HTR-8/SVneo (cell line): ENCODE measurements at places on chromosomes 16 and 17.

GRCh38 chr16:1160773-1161348, 8.0 kb downstream of the CACNA1H start:
- no peak for DNase-seq

DNA sequence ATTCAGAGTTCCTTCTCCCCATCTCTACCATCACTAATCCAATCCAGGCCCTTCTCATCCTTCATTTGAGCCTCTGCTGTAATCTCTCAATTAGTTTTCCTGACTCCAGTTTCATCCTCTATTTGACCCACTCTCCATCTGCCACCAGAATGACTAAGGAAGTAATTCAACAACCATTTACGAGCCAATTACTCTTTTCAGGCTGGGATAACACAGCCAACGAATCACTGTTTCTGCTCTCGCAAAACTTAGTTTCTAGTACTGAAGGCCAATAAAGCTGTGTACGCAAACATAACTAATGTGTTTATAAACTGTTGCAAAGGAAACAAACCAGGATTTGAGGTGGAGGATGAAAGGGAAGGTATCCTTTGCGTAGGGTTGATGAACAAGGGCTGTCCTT, 53.7 kb downstream of the MAP2K6 start:
- DNase-seq: no peak

- no peak for DNase-seq
Observed at GRCh38 chr17:67959510-67959909, 36.8 kb downstream of the C17orf58 start.

DNA sequence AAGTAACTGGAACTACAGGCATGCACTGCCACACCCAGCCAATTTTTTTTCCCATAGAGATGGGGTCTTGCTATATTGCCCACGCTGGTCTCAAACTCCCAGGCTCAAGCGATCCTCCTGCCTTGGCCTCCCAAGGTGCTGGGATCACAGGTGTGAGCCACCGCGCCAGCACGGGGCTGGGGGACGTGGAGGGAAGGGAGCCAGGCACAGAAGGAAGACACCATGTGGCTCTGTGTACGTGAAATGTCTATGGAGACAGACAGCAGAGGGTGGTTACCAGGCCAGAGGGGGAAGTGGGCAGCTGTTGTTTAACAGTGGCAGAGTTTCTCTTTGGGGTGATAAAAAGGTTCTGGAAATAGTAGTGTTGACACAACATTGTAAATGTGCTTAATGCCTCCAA, 4.6 kb upstream of the PIEZO1 start:
- no peak for DNase-seq

- no peak for DNase-seq
Observed at GRCh38 chr16:16867973-16868372, 489.0 kb downstream of the NPIPA7 start.

- DNase-seq: no peak
Observed at GRCh38 chr17:80942423-80943345, 49.0 kb upstream of the CHMP6 start.

DNA sequence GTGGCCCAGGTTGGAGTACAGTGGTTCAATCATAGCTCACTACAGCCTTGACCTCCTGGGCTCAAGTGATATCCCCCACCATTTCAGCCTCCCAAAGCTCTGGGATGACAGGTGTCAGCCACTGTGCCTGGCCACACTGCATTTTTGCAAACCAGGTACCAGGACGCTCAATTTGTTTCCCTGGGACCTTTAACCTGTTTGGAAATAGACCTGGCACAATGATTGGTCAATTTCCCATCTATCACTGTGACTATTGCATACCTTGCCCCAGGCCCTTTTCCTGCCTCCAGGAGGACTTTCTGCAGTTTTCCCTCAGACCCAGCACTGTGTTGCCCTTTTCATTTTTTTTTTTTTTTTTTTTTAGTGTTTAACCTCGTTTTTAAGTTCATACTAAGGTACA, 11.1 kb upstream of the FUS start:
- no peak for DNase-seq

GRCh38 chr17:76500747-76501017, 541 bp downstream of the RHBDF2 start:
- DNase-seq: no peak

DNA sequence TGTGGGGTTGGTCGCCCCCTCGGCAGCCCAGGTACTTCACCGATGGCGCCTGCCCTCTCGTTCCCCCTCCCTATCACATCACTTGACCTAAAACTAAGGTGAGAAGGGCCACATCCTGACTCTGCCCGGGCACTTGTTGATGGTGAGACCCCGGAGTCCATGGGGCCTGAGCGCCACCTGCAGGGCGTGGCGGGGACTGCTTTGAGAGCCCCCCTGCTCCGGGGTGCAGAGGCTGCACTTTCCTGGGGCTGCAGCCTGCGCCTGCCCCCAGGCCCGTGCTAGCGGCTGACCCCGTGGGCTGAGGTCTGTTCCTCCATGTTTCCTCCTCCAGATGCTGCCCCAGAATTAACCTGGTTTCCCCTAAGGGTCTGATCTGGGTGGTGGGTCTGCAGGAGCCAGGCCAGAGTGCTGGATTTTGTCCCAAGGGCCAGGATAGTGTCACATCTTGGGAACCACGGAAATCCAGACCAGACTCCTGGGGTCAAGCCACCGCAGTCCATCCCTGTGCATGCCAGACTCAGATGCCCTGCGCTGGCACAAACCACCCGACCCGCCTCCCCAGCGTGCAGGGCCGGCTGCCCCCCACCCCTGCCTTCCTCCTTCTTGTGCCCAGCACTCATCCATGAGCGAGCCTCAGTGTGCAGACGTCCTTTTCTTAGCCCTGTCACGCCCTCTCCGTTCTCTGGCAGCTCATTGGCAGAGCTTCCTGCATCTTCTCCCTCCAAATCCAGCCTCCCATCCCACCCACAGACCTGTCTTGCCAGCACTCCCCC, 2.7 kb downstream of the NDUFAF8 start:
- peak; percentile 67 for DNase-seq

DNA sequence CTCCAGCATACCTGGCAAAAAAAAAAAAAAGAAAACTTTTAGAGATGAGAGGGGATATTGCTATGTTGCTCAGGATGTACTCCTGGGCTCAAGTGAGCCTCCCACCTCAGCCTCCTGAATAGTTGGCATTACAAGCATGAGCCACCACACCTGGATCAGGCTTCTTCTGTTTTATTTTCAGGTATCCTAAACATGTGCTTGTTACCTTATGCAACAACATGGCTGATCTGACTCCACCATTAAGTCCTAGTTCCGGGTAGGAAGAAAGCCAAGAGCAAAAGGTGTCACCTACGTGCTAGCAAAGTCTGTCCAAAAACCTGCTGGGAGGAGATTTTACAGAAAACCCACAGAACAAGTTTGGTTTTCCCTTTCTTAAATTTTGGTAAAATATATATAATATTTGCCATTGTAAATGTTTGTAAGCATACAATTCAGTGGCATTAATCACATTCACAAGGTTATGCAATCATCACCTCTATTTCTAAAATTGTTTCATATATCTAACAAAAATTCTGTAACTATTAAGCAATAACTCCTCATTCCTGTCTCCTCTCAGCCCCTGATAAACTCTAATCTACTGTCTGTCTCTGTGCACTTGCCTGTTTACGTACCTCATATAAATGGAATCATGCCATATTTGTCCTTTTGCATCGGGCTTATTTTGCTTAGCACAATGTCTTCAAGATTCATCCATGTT, 9.1 kb upstream of the CACNG3 start:
- no peak for DNase-seq

- DNase-seq: no peak
Observed at GRCh38 chr16:54484700-54485099, 198.1 kb upstream of the IRX3 start.

GRCh38 chr17:82866590-82867191, 26.9 kb upstream of the ZNF750 start:
- DNase-seq: no peak

GRCh38 chr17:66283971-66284370, 18.4 kb upstream of the PRKCA start:
- DNase-seq: no peak

- DNase-seq: no peak
Observed at GRCh38 chr17:49889500-49889899, 41.6 kb upstream of the TAC4 start.

- no peak for DNase-seq
Observed at GRCh38 chr16:28126684-28127620, 63.4 kb upstream of the GSG1L start.

- DNase-seq: no peak
Observed at GRCh38 chr16:84726669-84727467, 27.1 kb downstream of the USP10 start.

DNA sequence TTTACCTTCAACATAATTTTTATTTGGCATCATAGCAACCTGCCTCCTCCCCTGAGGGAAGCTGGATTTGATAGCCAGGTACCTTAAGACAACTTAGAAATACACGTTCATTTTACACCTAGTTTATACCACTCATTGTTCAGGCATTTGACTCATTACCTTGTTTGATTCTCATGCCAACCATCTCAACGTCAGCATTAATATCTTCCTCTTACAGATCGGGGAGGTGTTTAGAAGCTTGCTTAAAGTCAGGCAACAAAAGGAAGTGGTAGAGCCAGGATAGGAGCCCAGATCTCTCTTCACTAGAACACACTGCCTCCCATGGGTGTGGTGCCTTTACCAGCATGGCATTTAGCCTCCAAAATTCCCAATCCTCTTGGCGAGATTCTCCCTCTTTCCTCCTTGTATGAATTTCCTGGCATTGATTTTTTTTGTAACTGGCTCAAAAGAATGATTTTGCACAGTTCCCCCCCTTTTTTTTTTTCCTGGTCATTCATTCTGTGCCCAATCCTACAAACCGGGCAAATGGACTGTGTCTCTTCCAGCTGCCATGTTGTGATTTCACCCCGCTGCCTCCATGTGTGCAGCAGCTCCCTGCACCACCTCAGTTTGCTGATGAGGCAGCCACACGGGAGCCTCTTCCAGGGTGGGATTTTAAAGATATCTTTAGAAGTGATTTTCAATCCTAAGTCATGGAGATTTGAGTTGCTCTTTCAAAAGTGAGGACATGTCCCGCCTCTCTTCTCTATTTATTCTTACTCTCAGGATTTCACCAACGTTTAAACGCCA, 383.6 kb downstream of the UTP18 start:
- no peak for DNase-seq

DNA sequence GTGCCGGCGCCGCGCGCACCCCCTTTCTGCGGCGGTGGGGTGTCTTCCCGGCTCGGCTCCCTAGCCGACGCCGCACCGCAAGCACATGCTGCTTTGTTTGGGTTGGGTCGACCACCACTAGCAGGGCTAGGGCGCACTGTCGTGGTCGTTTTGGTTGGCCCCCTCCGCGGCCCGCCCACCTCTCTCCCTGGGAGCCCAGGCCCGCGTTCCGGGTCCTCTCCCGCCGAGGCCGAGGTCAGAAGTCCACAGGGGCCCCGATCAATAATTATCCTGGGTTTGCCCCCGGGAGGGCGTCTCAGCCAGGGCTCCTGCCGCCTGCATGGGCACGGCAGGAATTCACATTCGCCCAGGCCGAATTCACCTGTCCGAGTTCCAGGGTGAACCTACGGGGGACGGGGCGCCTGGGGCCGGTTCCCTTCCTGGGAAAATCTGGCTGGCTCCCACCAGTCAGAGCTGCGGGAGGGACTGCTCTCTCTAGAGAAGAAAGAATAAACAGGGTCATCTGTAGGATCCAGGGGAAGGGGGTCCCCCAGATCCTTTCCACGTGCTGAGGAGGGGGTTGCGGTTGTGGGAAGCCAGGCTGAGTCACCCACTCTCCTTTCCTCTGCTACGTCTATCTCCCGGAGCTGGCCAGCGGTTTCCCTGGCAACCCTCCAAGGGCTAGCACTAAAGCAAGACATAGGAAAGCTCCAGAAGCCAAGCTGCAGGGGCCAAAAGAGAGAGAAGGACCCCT, 584 bp upstream of the STAT5B start:
- DNase-seq: no peak

DNA sequence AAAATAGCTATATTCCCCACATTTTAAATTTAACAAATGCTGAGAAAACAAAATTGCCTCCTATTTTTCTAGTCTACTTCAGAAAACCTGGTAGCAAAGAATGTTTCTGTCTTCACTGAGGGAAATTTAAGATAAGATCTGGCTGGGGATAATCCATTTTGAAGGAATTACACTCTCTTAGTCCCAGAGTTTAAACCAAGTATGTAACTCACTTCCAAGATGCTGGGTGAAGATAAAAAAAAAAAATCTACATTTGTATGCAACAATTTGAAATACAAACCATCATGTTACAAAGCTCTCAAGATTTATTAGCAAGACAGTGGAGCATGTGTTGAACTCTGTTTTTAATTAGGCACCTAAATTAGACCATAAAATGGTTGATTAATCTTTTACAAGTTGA, 5.7 kb downstream of the HS3ST3B1 start:
- no peak for DNase-seq

- no peak for DNase-seq
Observed at GRCh38 chr17:50169881-50170459, 4.2 kb downstream of the SGCA start.

- DNase-seq: no peak
Observed at GRCh38 chr16:77113835-77114234, 77.2 kb upstream of the MON1B start.
